NCI-H1694 (cell line): ENCODE measurements at places on chromosomes 7 and 10.

- DNase-seq: no peak
Measured at GRCh38 chr7:77531038-77531437, 6.1 kb upstream of the PTPN12 start.

DNA sequence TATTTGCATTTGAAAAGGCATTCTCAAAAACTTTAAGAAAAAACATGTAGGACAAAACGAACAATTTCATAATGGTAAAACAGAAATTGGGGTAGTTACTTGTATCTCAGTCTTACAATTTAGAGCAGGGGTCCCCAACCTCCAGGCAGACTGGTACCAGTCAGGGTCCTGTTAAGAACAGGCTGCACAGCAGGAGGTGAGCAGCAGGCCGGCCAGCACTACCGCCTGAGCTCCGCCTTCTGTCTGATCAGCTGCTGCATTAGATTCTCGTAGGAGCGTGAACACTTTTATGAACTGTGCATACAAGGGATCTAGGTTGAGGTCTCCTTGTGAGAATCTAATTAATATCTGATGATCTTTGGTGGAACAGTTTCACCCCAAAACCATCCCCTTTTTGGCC is 77.3 kb downstream of the SEMA3A start:
- no peak for DNase-seq

DNA sequence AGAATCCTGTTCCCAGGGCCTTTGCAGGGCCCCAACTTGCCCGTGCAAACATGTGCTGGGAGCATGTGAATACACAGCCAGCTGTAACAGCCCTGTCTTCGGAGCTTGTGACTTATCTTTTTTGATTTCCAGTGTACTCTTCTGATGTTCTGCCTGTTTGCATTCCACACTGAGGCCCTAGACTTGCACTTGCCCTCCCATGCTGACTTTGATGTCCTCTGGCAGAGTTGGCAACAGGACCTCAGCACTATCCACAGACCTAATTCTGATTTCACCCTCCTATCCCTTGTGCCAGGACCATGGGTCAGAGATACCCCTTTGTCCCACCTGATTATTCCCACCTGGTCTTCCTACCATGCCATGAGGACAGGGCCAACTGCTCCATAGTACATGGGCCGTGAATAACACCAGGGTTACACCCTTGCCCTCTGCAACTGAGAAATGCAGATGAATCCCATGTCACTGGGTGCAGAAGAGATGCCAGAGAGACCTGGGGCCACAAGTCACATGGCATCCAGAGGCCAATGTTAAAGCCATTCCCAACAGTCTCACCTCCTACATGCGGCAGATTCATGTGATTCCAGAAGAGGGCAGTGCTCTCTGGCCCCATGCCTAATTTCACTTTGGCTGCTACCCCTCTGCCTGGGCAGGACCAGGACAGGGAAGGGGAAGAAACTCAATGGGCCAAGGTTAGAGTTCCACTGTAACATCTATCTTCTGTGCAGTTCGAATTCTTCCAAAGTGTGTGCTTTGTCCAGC is 43.0 kb downstream of the SCRN1 start:
- DNase-seq: no peak

GRCh38 chr10:43214956-43215561 is 51.8 kb downstream of the RASGEF1A start:
- peak; percentile 70 for DNase-seq

- DNase-seq: no peak
Measured at GRCh38 chr7:96531331-96531730, 178.3 kb downstream of the SEM1 start.

GRCh38 chr10:119778776-119779445 is 53.1 kb downstream of the INPP5F start:
- no peak for DNase-seq

DNA sequence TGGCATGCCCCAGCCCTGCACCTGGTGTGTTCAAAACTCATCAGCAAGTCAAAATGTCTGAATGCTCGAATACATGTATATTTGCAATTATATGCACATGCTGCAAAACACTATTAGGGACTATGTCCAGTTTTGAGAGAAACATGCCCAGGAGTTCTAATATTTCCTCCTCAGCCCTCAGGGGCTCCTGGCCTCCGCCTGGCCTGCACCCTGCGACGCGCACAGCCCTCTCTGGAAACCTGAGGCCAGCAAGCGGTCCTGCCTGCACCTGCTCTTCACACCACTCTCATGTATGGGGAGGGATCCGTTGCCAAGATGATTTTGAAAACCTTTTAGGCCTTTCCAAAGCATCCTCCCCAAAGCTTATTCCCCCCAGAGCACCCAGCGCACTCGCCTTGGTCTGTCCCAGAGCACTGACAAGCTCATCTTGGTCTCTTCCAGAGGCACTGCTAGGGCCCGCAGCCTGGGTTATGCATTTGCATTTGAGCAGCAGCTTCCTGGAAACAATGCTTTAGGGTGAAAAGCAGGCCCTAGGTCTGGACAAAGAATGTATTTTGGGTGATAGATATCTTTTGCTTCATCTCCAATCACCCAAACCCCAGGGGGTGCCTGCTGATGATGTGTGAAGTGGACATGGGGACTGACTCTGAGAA is 22.6 kb upstream of the CNPY1 start:
- DNase-seq: no peak

DNA sequence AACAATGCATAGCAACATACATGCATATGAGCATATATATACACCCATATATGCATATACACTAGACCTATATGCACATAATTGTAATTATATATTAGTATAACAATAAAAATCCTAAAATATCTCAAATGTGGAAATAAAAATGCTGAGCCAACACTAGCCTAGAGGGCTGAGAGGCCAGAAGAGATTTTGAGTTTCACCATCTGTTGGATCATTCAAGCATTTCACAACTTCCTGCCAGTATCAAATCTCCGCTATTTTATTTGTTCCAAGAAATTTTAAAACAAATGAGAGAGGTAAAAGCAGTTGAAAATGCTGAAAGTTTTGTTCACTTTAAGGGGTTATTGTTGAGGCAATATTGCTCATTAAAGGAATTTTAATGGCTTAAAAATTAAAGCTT is 187.0 kb downstream of the PCDH15 start:
- no peak for DNase-seq

DNA sequence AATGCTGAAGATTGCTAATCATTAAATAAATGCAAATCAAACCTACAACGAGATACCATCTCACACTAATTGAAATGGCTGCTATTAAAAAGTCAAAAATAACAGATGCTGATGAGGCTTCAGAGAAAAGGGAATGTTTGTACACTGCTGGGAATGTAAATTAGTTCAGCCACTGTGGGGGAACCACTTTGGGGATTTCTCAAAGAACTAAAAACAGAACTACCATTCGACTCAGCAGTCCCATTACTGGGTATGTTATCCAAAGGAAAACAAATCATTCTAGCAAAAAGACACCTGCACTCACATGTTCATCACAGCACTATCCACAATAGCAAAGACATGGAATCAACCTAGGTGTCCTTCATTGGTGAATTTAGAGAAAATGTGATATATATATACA is 379.0 kb upstream of the CNTNAP2 start:
- DNase-seq: no peak

- DNase-seq: no peak
Measured at GRCh38 chr7:159231017-159231416, 86.3 kb upstream of the VIPR2 start.

- DNase-seq: no peak
Measured at GRCh38 chr10:97023401-97024167, 162.2 kb downstream of the SLIT1 start.

GRCh38 chr7:73995330-73995729 is 32.6 kb upstream of the ELN start:
- DNase-seq: no peak

DNA sequence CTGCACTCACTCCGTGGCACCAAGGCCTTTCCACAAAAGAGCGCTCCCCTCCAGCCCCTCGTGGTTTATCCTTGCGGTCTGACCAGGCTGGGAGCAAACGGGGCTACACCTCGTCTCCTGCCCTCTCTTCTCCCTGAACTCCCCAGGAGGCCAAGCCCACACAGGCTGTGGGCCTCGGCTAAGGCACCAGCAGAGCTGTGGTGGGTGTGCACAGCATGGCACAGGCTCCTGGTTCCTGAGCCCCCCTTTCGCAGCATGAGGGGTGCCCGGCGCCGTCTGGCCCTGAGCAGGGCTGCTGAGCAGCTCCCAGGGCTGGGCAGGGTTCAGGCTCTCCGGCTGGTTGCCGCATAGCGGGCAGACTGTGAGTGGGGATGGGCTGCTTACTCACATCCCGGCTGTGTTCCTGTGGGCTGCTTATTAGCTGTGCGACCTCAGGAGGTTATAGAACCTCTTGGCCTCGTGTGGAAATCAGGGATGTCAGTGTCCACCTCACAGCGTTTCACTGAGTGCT is 90.4 kb downstream of the ZMIZ1 start:
- DNase-seq: no peak

- no peak for DNase-seq
Measured at GRCh38 chr7:42232275-42232674, 4.7 kb downstream of the GLI3 start.

DNA sequence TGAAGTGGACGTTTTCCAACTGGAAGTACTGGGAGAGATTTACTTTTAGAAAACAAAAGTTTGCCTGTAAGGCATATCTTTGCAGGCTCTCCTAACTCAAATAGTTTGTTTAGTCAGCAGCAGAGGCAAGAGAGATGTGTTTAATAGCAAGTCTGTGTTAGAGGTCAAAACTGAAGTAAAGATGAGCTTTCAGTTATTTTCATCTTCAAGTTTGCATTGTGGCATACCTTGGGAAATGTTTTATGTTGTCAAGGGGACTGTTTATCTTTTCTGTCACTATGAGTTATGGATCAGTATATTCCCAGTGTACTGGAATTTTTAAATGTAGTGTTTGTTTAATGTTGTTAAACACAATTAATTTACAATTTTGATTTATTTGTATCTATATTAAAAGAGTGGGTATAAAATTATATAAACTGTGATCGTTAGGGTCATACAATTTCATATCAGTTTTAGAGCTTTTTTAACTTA is 169.7 kb upstream of the PPP1R3A start:
- DNase-seq: no peak

DNA sequence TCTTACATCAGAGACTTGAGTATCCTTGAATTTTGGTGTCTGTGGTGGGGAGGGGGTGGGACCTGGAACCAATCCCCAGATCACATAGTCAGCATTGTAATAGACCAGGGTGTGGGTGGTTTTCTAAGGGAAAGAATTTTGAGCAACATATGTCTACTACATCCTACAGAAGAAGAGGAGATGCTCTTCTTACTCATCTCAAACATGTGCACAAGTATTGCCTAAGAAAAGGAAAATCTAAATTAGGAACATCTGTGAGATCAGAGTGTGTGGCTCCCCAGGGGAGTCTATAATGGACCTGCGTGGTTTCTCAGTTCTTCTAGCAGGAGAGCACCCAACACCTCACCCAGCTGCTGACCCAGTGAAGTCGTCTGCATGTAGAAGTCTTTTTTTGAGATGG is 148.8 kb downstream of the CCDC3 start:
- no peak for DNase-seq

GRCh38 chr7:105693576-105693975 is 112.3 kb upstream of the EFCAB10 start:
- DNase-seq: no peak

- DNase-seq: peak; percentile 31
Measured at GRCh38 chr7:36441344-36442022, 51.8 kb downstream of the ANLN start.
